Caudate nucleus (tissue), 63 donors: ENCODE measurements at places on chromosomes 4 and X.

GRCh38 chrX:47380268-47380667, 9.9 kb downstream of the ZNF157 start:
- no peak for DNase-seq

GRCh38 chr4:121923306-121923705, 28.6 kb downstream of the TRPC3 start:
- no peak for DNase-seq

DNA sequence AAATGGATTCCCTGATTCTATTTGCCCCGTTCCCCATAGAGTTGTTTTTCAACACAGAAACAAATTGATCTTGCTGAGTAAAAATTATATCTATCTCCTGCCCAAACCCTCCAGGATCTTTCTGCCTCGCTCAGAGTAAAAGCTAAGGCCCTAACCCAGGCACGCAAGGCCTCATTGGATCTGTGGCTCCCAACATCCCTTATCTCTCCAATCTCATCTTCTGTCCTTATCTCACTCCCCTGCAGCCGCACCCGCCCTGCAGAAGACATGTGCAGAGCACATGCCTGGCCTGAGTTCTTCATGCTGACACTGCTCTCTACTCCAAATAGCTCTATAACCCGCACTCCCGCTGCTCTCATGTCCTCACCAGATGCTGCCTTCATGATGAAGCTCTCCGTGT, 543.8 kb upstream of the ZFP42 start:
- DNase-seq: no peak

GRCh38 chrX:110183314-110183713, 134.6 kb downstream of the AMMECR1 start:
- no peak for DNase-seq

DNA sequence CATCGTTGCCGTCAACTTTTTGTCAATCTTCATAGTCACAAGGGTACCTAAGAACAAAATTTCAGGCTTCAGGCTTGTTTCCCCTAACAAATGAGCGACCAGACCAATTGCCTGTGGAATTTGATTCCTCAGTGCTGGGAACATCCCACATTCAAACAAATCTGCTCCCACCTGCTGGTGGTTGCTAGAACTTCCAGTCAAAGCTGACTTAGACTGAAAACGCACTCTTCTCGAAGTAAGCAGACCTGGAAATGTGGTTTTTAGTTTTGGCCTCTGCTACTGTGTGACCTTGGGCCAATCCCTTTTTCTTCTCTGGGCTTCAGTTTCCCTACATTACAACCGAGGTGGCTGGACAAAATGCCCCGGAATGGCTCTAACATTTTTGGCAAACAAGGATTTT, 1.8 kb upstream of the GABRQ start:
- no peak for DNase-seq

DNA sequence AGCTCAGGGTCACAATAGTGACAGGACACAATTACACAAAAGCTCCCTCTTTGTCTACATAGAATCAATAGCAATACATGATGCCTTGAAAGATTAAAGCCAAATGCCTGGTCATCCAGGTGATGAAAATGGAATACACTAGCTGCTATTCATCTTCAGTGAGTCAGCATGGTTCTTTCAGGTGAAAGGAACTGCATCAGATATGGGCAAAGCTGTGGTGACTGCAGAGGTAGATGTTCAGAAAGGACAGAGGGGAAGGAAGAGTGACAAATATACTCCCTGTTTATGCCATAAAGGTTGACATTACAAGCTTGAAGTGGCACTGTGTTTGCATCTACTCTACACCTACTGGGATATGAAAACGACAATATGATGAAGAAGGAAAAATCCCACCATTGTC, 20.0 kb upstream of the FTHL17 start:
- no peak for DNase-seq

DNA sequence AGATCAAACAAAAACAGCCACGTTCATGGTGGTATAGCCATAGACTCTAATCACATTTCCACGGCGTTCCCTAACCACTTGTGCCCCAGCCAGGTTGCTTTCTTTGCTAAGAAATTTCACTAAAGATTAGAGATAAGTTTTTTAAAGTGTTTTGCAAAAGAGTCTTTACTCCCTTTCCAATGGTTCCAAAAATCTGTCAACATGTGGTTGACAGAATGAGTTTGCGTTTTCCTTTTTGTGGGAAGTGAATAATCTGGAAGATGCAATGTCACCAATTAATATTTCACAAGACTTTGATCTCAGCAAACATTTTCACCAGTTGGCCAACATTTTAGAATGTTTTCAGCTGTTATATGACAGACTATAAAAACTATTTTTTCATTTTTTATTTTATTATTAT, 35.3 kb downstream of the CXCL1 start:
- DNase-seq: no peak

DNA sequence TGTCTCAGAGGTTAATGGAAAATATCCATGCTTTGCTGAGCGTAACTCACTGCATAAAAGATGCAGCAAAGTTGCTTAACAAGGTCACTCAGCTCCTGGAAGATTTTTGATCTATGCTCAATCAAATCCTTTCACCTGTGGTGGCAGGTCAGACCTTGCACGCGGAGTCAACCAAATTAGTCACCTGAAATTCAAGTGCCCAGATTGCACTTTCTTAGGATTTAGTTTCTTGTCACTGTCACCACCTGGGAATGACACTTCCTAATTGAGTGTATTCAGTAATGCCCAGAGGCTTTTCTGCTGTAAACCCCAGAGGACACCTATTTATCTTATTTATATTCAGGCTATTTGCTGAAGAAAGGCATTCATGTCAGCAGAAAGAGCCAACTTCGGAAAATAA, 215.8 kb upstream of the SMIM31 start:
- no peak for DNase-seq
